ENCODE measurements at places on chromosomes 1 and 21.

DNA sequence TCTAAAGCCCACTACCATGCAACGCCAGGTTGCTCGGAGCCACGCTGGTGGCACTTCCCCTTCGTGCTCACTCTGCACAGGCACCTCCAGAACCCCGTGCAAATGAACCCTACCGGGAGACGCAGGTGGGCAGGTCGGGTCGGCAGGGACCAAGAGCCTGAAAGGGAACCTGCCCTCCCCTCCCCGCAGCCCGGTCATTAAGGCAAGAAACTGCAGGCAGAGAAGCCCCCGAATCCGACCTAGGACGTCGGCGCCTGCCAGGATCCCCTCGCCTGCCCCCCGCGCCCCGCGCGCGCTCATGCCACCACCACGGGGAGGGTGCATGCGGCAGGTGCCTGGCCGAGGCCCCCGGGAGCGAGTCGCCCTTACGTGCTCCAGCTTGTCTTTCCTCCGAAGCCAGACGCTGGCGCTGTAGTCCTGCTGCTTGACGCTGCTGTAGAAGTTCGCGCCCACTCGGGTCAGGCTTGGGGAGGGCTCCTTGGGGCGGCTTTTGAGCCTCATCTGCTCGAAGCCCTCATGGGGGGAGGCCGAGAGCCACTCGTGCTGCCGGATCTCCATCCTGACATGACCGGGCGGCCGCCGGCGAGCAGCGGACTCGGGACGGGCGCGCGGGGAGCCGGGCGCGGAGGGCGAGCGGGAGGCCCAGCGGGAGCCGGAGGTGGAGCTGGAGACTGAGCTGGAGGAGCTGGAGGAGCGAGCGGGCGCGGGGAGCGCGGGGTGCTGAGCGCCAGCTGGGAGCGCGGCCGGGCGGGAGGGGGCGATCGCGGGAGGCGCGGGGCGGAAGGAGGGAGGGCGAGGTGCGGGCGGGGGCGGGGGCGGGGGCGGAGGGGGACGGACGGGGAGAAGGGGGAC is 552 bp downstream of the PLD5 start:
- DNase-seq, result no peak

DNA sequence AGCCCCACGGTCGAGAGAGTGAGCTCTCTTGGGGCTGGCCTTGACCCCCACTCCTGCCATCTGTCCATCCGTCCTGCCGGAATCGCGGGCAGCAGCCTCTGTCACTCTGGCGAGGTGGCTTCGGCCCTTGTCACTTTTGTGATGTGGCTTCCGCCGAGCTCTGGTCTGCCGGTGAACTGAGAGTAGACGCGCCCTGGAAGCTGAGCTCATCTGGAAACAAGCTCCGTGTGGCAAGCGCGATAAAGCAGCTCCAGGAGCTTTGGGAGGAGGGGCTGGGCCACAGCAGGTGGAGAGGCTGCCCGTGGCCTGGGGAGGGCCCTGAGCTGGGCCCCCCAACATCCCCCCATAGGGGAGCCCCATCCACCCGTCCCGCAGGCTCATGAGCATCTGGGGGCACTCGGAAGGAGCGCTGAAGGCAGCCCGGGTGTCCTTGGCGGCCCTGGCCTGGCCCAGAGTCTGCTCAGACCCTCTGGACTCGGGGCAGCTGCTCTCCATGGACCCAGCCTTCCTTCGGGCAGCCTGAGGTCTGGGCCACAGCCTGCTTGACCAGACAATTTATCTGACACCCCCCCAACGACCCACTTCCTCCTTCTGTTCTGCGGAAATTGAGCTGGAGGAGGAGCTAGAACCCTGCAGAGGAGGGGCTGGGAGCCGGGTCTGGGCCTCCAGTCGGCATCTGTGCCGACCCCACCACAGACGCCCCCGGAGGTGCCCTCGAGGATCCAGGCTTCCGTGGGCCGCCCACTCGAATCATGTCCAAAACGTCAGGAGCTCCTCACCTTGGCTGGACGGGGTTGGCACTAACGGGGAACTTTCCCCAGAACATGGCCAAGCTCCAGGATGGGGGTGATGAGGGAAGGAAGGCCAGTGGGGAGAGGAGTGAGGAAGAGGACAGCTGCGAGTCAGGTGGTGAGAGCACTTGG is 59.1 kb downstream of the SLC19A1 start:
- DNase-seq, result peak; percentile 84

DNA sequence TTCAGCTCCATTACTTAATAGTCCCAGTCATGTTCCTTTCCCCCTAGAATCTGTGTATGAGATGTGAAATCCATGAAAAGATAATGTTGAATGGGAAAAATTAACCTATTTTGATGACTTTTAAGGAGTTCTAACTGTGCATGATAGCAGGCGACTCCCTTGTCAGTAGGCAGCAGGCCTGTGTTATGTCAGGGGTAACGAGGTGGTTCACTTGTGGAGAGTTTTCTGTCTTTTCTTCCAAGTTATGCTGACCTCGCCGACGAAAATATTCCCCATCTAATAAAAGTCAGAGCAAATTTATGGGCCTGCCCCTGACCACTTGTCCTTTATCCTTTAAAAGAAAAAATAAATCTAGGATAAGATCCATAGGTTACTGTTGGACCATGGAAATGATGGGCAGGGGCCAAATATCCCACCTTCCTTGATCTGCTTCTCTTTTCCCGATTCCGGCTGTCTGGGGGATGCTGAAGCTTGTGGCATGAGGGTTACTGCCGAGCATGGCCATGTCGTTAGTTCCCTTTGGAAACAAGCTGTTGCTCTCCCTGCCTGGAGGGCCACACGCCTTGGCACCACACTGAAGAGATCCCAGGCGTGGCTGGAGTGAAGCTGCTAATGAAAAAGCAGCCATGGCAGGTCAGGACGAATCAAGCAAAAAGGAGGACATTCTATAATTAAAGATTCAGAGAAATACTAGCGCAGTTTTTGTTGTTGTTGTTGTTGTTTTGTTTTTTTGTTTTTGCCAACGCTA is 93.8 kb downstream of the ROR1 start:
- DNase-seq, result no peak

GRCh38 chr1:15023205-15023604 is 130.3 kb upstream of the TMEM51 start:
- DNase-seq, result no peak

DNA sequence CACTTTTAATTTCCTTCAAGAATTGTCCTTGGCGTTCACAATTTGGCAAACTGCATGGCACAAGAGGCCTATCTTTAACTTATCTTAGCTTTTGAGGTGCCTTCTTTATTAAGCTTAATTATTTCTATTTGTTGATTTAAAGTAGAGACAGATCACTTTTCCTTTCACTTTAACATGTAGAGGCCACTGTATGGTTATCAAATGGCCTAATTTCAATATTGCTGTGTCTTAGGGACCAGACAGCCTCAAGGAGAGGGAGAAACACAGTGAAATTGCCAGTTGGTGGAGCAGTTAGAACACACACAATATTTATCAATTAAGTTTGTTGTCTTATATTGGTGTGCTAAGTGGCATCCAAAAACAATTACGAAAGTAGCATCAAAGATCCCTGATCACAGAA is 1013.9 kb downstream of the KCNT2 start:
- DNase-seq, result no peak

DNA sequence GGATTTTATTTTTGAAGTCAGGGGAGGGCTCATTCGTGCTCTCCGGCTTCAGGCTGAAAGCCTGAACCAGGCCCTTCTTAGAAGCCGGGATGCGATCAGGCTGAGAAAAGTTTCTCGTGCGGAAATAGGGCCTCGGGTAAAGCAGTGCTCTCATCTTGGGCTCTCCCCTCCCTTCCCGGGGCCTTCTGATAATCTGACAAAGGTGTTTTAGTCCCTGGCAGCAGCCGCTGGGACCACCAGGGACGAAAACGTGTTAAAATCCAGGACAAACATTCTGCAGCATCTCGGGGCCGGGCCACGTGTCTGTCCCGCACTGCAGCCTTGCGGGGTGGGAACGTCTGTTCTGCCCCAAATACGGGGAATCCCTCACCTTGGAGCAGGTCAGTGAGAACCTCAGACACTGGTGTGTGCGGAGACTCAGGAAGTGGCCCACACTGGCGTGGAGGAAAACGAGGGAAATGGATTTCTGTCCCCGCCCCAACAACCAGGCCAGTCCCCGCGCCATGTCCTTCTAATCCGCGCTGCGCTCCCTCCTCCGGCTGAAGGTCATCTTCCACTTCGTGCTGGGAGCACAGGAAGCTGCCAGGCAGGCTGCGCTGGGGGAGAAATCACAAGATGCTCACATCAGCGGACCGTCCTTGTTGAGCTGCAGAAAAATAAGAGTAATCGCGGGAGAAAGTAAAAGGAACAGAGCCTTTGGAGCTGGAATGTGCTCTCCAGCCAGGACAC is 16.6 kb upstream of the AJAP1 start:
- DNase-seq, result no peak

DNA sequence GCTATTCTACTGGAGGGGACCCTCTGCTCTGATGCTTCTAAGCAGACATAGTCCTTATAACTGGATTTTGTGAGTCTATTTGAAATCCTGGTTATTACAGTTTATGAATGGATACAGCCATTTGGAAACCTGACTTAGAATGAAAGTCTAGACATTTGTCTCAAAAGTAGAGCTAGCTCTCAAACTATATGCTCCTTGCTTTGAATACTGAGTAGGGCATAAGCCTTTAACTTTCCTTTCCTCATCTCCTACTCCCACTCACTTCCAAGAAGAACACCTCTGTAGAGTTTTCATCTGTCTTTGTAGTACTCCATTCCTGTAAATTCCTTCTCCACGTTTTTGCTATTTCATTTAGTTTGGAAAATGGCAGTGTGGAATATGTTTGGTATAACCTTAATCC is 9.0 kb upstream of the ARID1A start:
- no peak for DNase-seq

DNA sequence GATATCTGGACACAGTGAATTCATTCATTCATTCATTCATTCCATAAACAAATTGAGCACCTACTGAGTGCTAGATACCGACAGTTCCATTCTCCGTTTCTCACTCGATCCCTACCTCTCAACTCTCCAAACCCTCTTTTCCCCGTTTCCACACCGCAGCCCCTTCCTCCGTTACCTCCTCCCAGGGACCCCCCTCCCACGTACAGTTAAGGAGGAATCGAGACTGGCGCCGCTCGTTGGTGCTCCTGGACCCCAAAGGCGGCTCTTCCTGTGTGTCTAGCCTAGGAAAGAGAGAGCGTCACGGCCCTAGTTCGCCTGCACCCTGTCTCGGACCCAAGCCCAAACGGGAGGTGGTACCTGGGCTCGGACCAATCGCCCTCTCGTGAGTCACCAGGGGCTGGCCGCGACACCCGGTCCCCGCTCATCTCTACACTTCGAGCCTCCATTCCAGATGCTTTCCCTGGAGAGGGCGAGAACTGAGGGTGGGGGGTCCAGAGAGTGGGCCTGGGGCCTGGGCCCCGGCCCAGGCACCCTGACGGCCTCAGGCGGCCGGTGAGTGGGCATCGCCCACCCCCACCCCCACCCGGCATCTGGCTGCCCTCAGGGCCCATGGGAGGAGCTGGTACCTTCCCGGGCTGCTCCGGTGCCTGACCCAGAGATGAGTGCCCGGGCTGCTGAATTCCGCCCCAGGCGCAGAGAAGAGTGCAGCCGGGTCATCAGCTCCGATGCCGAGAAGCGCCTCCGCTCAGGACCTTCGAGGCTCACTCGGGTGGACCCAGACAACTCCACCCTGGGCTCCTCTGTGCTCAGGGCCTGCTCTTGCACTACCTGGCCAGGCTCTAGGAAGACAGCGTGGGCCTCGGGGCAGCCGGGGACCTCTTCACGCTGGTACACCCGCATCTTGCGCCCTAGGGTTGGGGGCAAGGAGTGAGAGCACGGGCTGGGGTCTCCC is 4.9 kb downstream of the ARHGEF19 start:
- no peak for DNase-seq

GRCh38 chr1:183022202-183023145 is 746 bp upstream of the LAMC1 start:
- DNase-seq, result peak; percentile 50

DNA sequence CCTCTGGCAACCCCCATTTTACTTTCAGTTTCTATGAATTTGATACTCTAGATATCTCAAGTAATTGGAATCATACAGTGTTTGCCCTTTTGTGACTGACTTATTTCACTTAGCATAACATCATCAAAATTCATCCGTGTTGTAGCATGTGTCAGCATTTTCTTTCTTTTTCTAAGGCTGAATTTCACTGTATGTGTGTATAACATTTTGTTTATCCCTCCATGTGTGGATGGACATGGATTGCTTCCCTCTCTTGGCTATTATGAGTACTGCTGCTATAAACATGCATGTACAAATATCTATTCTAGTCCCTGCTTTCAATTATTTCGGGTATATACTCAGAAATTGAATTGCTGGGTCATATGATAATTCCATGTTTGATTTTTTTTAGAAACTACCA is 97.3 kb downstream of the MAP3K21 start:
- DNase-seq, result no peak

- DNase-seq, result no peak
Measured at GRCh38 chr1:12604986-12605385, 13.0 kb downstream of the DHRS3 start.

All from activated CD8-positive, alpha-beta memory T cell treated with anti-CD3 and anti-CD28 coated beads, Interleukin-2, amount 10 ng/mL, durations not matched to agents 7 days and 5 days (primary cell).